ENCODE measurements at places on chromosomes 5 and 9.

DNA sequence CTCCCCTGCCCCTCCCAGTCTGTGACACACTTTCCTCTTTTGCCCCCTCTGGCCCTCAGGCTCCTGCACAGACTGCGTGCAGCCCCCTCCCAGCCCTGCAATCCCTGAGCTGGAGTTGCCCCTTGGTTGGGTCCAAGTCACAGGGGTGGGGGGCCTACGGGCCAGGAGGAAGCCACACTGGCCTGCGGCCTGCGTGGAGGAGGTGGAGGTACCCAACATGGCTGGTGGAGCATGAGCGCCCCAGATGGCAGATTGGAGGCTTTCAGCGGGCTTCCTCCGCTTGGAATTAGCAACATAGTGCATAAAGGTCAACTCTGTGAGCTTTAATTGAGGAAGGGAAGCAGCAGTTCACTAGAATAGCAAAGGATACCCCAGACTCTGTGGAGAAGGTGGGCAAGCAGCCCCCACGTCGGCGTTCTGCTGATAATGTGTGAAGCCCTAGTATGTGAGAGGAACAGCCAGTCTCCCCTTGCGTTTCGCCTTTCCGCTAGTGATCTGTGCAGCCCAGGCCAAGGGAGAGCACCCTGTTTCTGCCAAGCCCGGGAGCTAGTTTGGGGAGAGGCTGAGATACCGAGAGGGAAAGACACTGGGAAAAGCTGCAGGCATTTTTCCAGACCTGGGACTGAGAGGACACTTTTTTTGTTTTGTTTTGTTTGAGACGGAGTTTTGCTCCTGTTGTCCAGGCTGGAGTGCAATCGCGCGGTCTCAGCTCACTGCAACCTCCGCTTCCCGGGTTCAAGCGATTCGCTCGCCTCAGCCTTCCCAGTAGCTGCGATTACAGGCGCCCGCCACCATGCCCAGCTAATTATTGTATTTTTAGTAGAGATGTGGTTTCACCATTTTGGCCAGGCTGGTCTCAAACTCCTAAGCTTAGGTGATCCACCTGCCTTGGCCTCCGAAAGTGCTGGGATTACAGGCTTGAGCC lies 35.3 kb upstream of the MACIR start:
- DNase-seq, result no peak

DNA sequence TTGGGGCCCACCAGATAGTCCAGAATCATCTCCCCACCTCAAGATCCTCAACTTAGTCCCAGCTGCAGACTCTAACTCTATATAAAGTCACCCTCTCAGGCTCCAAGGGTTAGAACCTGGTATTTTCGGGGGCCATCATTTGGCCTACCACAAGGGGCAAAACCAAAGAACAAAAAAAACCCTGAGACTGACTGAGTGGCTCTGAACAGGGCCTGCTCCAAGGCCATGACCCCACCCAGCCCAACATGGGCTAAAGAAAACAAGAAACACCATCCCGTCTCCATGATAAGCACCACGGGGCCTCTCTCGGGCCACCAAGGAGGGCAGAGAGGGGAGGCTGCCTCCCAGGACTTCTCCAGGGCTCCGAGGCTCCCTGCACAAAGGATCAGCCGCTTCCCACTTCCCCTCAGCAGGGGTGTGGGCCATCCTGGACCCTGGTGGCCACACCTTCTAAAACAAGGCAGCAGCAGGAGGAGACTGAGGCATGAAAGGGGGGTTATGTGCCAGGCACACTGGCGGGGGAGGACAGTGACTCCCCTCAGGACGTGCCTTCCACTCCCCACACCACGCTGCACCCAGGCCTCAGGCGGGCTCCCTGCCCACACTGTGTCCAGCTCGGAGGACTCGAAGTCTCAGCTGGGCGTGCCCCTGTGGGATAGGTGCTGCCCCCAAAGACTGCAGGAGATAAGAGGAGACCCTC lies 51.5 kb downstream of the SEMA4D start:
- no peak for DNase-seq

- no peak for DNase-seq
Observed at GRCh38 chr9:130200038-130200849, 28.0 kb downstream of the NCS1 start.

DNA sequence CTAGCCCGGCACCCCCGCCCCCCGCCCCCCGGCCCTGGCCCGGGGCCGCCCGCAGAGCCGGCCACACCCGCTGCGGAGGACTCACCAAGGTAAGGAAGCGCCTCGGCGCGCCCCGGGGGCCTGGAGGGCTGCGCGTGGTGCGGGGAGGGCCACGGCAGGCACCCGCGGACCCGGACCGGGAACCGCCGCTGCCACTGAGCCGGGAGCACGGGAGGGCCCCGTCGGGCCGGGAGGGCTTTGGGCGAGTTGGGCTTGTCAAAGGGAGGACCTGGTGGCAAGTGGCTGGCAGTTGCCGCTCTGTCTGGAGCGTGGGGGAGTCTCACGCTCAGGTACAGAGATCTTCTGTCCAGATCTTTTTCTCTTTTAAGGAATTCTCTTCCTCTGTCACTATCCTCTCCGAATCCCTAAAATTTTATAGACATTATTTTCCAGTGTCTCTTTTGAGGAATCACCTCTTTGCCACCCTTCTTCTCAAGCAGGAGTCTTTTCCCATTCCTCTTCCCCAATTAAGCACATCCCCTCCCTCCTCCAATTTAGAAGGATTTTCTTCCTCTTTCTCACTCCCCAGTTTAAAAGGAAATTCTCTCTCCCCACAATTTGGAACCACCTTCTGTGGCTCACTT lies 11.3 kb upstream of the LHX2 start:
- DNase-seq, result no peak

DNA sequence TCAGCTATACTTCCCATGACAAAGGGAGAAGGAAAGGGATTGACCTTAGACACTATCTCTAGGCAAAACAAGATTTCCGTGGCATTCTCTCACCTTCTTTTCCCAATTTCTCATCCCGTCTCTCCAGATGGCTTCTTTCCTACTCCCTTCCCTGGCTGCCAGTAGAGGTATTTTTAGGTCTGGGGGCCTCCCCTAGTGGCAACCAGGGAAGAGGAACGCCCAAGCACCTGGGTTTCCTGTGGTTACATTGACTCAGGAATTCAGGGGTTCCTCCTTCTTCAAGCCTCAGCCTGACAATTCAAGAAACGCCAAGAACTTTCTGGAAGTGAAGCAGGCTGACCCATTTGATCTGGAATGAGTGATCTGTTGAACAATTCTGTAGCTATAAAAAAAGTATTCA lies 111.5 kb upstream of the OSMR start:
- no peak for DNase-seq

- no peak for DNase-seq
Observed at GRCh38 chr5:149747833-149748366, 17.8 kb downstream of the PPARGC1B start.

GRCh38 chr5:157930710-157931109 lies 71.8 kb upstream of the CLINT1 start:
- DNase-seq, result no peak

DNA sequence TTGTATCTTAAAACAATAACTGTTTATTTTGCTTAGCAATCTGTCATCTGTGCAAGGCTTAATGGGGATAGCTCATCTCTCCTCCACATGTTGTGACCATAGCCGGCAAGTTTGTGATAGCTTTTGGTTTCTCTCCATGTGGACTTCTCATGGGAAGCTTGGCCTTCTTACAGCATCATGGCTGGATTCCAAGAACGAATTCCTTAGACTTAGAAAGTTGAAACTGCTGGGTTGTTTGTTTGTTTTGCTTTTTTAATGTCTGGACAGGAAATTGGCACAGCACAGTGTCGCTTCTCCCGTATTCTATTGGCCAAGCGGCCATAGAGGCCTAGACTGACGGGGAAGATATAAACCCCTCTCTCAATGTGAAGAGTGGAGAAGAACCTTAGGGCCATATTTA lies 61.0 kb upstream of the PRDM9 start:
- no peak for DNase-seq

GRCh38 chr9:81621118-81621517 lies 68.2 kb downstream of the TLE1 start:
- no peak for DNase-seq

DNA sequence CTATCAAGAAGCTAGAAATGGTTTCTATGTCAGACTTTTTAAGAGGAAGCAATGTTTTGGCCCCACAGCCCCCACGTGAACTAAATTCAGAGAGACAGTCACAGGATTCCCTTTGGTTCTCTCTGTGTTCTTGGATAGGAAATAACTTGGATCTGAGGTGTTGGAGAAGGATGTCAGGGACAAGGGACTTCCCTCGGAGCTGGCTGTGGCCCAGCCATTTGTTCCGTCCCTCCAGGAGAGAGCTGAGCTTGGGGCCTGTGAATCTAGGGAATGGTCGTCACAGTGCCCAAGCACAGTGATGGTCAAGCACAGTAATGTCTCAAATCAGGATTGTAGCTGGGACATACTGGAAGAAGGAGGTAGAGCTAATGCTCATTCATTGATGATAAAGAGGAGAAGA lies 2.0 kb downstream of the C7 start:
- no peak for DNase-seq

DNA sequence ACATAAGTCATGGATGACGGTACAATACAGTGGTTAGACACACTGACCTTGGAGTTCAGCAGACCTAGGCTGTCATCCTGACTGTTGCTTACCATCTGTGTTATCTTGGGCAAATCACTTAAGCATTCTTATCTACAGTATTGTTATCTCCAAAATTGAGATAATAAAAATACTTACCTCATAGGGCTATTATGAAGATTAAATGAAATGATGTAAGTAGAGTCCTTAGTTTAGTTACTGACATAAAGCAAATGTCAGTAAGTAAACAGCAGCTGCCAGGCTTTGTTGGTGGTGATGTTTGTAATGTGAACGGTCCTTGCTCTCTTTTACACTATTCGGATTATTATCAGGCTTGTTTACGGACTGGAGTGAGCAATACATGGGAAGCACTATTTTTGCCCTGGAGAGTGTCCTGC lies 107.3 kb upstream of the DPYSL3 start:
- DNase-seq, result no peak

DNA sequence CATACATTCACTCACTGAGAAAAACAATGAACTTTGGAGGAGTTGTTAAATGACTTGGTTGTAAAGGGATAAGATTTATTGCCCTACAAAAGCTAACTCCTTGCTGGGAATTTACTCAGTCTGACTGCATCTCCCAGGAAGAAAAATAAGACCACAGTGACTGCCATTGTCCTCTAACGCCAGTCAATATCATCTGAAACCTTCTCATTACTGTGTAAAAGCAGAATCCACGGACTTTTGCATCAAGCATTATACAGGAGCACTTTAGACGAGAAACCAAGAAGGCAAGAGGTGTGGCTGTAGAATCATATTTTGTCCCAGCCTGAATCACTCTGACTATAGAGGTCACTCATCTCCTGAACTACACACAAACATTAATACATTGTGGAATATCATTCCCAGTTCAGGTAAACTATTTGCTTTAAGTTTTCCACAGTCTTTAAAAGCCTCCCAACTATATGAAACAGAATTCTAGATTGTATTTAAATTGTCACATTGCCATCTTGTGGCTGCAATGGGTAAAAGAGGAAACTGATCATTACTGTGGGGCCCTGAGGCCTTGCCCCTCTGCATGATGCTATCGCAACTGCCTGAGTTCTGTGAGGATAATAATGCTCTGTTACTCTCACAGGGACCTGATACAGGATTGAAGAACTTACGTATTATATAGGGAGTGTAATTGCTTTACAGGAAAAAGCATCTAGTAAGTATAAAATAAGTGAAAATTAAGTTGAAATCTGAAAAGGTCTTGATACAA lies 142.9 kb downstream of the SLCO4C1 start:
- DNase-seq, result no peak

GRCh38 chr5:172805018-172805683 lies 28.9 kb upstream of the ERGIC1 start:
- DNase-seq, result no peak

DNA sequence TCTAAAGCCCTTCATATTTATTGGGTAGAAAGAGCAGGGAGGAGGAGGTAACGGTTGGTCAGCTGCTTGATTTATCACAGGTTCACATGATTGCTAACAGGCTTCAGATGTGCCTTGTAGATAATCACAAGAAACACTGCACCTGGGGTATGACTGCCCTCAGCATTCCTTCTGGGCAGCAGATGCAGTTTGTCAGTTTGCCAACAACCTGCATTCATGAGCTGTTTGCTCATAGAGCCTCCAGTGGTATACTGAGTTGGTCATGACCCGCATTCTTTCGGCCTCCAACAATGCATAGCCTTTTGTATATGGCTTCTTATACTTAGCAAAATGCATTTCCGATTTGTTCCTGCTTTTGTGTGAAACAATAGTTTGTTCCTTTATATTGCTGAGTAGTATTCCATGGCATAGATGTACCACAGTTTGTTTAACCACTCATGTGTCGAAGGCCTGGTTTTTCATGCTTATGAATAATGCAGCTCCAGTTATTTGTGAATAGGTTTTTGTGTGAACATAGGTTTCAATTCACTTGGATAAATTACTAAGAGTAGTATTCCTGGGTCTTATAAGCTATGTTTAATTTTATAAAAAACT lies 83.6 kb downstream of the ARHGEF28 start:
- DNase-seq, result no peak

GRCh38 chr9:88646539-88647300 lies 111.7 kb downstream of the NXNL2 start:
- DNase-seq, result no peak

DNA sequence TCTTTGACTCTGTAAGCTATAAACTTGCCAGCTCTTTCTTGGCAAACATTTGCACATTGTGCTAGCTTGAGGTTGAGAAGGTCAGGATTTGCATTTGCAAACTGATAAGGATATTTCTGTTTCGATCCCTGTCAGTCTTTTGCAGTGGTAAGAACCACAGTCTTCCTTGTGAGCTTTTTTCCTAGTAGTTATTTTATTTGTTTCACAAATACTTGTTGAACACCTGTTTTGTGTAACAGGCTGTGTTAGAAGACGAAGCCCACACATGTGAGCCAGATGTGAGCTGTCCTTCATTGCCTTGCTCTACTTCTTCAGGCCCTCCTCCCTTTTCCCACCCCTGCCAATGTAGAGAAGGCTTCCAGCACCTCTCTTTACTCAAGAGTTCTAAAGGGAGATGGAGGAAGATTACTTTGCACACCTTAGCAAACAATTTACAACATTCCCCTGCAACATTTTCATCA lies 327.0 kb upstream of the KLF4 start:
- no peak for DNase-seq

- DNase-seq, result no peak
Observed at GRCh38 chr9:132965478-132965877, 13.0 kb upstream of the GFI1B start.

GRCh38 chr5:17187011-17187785 lies 30.2 kb upstream of the BASP1 start:
- no peak for DNase-seq

DNA sequence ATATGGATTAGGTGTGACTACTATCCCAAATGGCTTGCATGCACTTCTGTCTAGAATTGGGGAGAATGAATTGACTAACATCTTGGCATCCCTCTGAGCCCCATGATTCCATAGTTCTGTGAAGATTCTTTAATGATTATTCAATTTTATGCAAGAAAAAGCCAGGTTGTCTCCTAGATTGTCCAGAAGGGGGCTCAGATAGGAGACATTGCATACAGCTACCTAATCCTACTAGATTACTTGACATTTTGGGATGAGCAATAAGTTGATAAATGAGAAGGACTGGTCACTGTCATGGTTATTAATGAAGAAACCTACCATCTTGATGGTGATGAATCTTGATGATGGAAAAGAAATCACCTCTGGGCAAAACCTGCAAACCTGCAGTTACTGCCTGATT lies 117.0 kb downstream of the CARTPT start:
- DNase-seq, result no peak

GRCh38 chr5:57405984-57406383 lies 76.6 kb downstream of the ACTBL2 start:
- no peak for DNase-seq

All from activated CD4-positive, alpha-beta memory T cell treated with anti-CD3 and anti-CD28 coated beads for 36 hours (primary cell).